ENCODE measurements at places on chromosomes 2 and 18.
A peak's percentile ranks its signal among the peaks of the same experiment; 100 is the strongest.

DNA sequence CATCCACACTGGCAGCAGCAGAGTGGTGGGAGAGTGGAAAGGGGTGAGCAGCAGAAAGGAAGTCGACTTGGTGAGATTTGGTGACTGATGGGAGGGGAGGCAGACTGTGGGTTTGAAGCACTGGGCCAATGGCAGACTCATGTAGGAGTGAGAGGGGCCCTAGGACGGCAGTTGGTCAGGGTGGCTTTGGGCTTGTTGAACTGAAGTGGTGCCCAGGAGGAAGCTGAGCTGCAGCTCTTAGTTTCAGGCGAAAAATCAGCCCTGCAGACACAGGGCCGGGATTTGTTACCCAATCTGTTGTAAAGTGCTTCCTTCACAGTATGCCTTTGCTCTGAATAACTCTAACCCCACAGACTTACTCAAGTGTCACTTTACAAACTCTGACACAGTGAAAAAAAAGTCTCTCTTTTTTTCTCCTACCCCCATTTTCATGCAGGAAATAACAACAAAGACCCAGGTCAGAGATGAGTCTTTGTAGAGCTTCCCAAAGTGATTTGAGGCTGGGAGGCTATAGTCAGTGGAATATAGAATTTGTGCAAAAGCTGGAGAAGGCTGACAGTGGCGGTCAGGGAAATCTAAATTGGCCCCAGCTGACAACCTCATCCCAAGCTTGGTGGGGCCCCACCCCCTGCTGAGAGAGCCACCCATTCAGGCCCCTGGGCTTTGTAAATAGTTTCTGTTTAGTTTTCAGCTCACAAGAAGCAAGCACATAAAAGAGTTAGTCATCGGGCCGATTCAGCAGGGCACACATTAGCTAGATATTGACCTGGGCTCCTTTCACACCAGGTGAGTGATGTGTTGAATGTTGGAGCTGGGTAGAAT, 226.9 kb downstream of the VAPA start:
- H3K36me3 ChIP-seq, result no peaks in the 10 kb centered on the region
- H3K27me3 ChIP-seq, result no peaks in the 10 kb centered on the region
- no peak for DNase-seq
- H3K4me1 ChIP-seq, result peaks cover 5% of the 10 kb centered on the region

- no peaks in the 10 kb centered on the region for H3K27me3 ChIP-seq
- H3K36me3 ChIP-seq, result peaks cover 30% of the 10 kb centered on the region
- H3K27ac ChIP-seq, result no peak overlapping the region
- H3K4me1 ChIP-seq, result peaks cover 42% of the 10 kb centered on the region
- no peak for DNase-seq
These were observed 5.8 kb downstream of the HDLBP start for GRCh38 chr2:241309684-241310117.

DNA sequence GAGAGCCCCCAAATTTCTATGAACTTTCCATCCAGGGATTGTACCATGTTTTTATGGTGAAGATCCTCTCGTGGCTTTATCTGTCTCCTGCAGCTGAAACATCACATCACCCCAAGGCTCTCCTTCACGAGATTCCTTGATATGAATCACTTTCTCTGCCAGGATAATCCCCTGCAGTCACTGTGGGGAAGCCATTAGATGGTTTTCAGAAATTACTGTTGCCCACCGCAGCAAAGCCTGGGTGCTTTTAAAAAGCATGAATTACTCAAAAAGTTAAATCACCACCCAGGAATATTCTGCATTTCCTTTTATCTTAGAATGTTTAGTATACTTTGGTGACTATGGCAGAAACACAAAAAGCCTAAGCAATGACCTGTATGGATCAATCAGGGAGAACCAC, 428.4 kb upstream of the SLC14A2 start:
- H3K36me3 ChIP-seq, result no peaks in the 10 kb centered on the region
- DNase-seq, result no peak
- H3K4me3 ChIP-seq, result no peak overlapping the region
- no peaks in the 10 kb centered on the region for H3K27me3 ChIP-seq
- no peaks in the 10 kb centered on the region for H3K4me1 ChIP-seq

- H3K27me3 ChIP-seq, result no peaks in the 10 kb centered on the region
- no peaks in the 10 kb centered on the region for H3K4me1 ChIP-seq
- H3K36me3 ChIP-seq, result peaks cover 41% of the 10 kb centered on the region
- no peak overlapping the region for H3K4me3 ChIP-seq
- DNase-seq, result no peak
- peak overlapping the region; percentile 34 for H3K27ac ChIP-seq
These were observed 6.2 kb downstream of the PXDN start for GRCh38 chr2:1738163-1738562.

- H3K27me3 ChIP-seq, result no peaks in the 10 kb centered on the region
- H3K4me3 ChIP-seq, result no peak overlapping the region
- no peak overlapping the region for H3K27ac ChIP-seq
- no peak for DNase-seq
- H3K4me1 ChIP-seq, result no peaks in the 10 kb centered on the region
- no peaks in the 10 kb centered on the region for H3K36me3 ChIP-seq
These were observed 109.0 kb upstream of the RGPD4 start for GRCh38 chr2:107717661-107718060.

GRCh38 chr2:215751200-215751910, 262.0 kb downstream of the MREG start:
- H3K36me3 ChIP-seq, result no peaks in the 10 kb centered on the region
- H3K27me3 ChIP-seq, result no peaks in the 10 kb centered on the region
- H3K27ac ChIP-seq, result peak overlapping the region; percentile 14
- no peak overlapping the region for H3K4me3 ChIP-seq
- no peak for DNase-seq
- H3K4me1 ChIP-seq, result peaks cover 7% of the 10 kb centered on the region

- peaks cover 3% of the 10 kb centered on the region for H3K27me3 ChIP-seq
- no peaks in the 10 kb centered on the region for H3K4me1 ChIP-seq
- no peaks in the 10 kb centered on the region for H3K36me3 ChIP-seq
- no peak overlapping the region for H3K4me3 ChIP-seq
These were observed 756.5 kb downstream of the GALR1 start for GRCh38 chr18:78006006-78006773.

GRCh38 chr2:11030036-11030435, 118.3 kb downstream of the KCNF1 start:
- no peaks in the 10 kb centered on the region for H3K36me3 ChIP-seq
- no peaks in the 10 kb centered on the region for H3K4me1 ChIP-seq
- no peak overlapping the region for H3K4me3 ChIP-seq
- no peak for DNase-seq
- H3K27ac ChIP-seq, result no peak overlapping the region

DNA sequence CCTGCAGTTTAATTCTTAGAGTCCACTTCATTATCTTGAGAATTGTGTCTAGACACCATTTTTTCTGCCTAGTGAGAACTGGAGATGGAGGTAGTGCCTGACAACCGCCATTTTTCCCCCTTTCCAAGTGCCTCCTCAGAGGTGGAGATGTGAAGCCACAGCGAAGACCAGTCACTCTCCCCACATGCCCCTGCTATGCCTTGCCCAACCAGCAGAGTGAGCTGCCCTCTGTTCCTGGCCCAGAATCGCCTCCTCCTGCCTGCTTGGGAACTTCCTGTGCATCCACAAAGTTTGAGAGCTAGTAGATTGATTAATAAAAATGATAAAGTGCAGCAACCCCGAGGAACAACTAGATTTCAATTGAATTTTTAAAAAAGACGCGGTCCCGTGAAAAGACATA, 123.3 kb downstream of the CLIP4 start:
- no peaks in the 10 kb centered on the region for H3K36me3 ChIP-seq
- no peaks in the 10 kb centered on the region for H3K27me3 ChIP-seq

DNA sequence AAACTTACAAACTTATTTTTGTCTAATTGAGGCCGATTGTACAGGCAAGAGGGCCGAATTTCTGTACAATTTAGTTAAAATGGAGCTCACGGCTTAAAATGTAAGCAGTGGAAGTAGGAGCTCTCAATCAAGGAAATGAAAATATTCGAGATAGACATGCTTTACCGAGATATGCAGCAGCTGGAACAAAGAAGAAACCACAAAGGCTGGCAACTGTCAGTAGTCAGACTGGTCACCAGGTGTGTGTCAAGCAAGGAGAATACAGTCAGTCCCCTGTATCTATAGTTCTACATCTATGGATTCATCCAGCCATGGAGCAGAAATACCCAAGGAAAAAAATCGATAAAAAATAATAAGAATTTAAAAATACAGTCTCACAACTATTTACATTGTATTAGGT, 122.6 kb downstream of the WDSUB1 start:
- DNase-seq, result no peak
- H3K36me3 ChIP-seq, result peaks cover 58% of the 10 kb centered on the region
- no peak overlapping the region for H3K4me3 ChIP-seq
- H3K27ac ChIP-seq, result no peak overlapping the region

DNA sequence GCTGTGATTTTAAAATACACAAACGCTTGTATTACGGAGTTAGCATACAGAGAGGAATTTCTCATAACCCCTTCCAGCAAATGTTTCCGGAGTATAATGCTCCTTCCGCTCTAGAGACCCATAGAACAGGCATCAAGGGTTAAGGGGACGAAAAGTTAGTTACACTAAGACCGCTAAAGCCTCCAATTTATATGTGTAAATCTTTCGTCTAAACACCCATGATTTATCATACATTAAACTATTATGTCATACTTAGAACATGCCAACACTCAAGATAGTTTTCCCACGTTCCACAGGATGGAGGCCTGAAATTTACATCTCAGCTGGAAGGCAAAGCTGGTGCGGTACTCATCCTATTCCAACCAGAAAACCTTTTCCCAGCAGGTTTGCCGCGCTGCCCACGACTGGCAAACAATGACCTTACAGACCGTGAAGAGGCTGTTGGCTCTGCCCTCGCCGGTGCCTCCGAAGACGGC, 650 bp downstream of the ORMDL1 start:
- no peaks in the 10 kb centered on the region for H3K4me1 ChIP-seq
- peak overlapping the region; percentile 65 for H3K27ac ChIP-seq
- no peak for DNase-seq
- H3K4me3 ChIP-seq, result peak overlapping the region; percentile 67
- H3K27me3 ChIP-seq, result no peaks in the 10 kb centered on the region

- no peaks in the 10 kb centered on the region for H3K36me3 ChIP-seq
- H3K27me3 ChIP-seq, result no peaks in the 10 kb centered on the region
- H3K27ac ChIP-seq, result no peak overlapping the region
- H3K4me1 ChIP-seq, result peaks cover 5% of the 10 kb centered on the region
- no peak for DNase-seq
These were observed 255.2 kb upstream of the NRP2 start for GRCh38 chr2:205427112-205427511.

DNA sequence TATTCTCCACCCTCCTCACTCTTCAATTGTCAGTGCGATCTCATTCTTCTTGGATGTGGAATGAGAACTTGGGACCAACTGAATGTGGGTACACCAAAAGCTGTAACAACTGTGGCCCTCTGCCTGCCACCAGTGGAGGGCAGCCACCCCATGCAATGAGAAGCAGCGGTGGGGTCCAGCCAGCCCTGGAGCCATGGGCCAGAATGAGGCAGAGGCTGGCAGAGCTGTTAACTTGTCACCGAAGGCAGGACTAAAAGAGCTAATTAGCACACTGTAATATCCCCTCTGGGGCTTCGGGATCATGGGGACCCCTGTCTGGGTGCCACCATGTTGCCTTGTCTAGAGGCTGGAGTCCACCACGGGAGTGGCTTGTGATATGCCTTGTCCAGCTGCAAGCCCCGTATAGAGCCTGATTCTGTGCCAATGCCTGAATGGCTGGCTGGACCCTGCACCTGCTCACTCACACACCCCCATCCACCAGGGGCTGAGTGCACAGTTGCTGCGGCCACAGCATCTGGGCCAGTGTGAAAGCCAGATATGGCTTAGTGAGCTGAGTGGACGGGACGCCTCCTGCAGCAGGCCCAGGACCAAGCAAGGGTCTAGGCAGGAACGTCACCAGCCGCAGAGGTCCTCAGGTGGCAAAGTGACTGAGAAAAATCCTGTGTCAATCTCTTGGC, 680.5 kb downstream of the DSC3 start:
- no peaks in the 10 kb centered on the region for H3K36me3 ChIP-seq
- no peak for DNase-seq
- H3K4me3 ChIP-seq, result no peak overlapping the region
- no peak overlapping the region for H3K27ac ChIP-seq
- no peaks in the 10 kb centered on the region for H3K27me3 ChIP-seq
- H3K4me1 ChIP-seq, result peaks cover 19% of the 10 kb centered on the region

GRCh38 chr2:232372231-232373208, 6.0 kb upstream of the ALPP start:
- H3K27me3 ChIP-seq, result no peaks in the 10 kb centered on the region
- H3K4me3 ChIP-seq, result no peak overlapping the region

DNA sequence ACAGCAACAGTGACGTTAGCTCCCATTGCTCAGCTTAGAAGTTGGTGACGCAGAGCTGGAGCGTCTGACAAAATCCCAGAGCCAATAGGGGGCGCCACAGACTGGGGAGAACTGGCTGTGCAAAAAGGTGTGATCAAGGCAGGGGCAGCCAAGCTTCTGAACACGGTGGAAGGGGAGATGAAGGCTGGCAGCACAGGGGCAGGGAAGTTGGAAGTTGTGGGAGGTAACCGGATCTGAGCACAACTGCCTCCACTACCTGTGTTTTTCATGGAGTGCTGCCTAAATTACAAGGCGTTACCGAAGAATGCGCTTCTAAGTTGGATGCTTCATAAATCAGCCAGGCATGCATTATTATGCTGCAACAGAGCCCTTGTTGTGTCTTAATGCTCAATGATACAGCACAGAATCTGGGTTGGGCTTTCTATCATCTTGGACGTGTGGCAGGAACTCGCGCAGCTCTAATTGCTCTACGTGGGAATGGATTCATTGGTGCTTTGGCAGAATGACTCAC, 370.0 kb downstream of the SLC4A3 start:
- no peaks in the 10 kb centered on the region for H3K27me3 ChIP-seq
- H3K4me3 ChIP-seq, result no peak overlapping the region
- DNase-seq, result no peak
- H3K36me3 ChIP-seq, result no peaks in the 10 kb centered on the region

GRCh38 chr2:222301053-222301795, 2.4 kb upstream of the PAX3 start:
- no peak overlapping the region for H3K27ac ChIP-seq
- no peaks in the 10 kb centered on the region for H3K4me1 ChIP-seq

DNA sequence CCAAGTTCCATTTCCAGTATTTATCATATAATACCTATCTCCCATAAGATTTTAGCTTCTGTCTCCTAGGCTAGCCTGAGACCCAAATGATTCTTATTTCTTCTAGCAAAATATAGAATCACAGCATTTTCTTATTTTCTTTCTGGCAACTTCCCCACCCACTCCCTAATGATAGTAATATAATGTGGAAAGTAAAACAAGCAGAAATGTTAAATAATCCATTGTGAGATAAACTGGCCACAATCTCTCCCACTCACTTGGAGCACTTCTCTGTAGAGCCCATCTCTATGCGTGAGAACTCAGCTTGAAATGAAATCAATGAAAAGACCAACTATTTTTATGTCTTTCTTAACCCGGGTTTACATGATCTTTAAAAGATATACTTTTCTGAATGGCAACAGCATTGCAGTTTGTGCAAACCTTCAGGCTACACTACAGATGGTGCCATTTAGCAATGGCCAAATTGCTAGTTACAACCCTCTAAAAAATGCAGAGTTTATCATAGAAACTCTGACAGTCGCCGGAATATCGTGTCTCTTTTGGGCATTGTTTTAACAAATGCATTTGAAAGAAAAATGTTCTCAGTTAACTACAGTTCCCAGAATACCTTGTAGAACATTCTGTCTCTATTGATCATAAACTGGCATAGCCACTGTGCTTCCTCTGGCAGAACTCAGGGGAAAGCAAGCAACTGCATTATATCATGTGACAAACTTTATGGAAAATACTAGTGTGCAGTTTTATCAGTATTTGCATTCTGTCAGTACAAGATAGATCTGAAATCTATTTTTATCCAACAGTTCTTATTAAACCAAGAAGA, 1407.4 kb upstream of the ZEB2 start:
- no peak overlapping the region for H3K4me3 ChIP-seq
- no peak overlapping the region for H3K27ac ChIP-seq
- no peak for DNase-seq
- H3K27me3 ChIP-seq, result no peaks in the 10 kb centered on the region
- H3K36me3 ChIP-seq, result no peaks in the 10 kb centered on the region
